ENCODE measurements at places on chromosomes 6 and 20. TPM values are rescaled to one million over a fixed set of nuclear protein-coding genes. Genes with fewer than 3 reads are reported as not detected.

- no peak for DNase-seq
Measured at GRCh38 chr20:36128463-36129159, 25.9 kb upstream of the EPB41L1 start.

DNA sequence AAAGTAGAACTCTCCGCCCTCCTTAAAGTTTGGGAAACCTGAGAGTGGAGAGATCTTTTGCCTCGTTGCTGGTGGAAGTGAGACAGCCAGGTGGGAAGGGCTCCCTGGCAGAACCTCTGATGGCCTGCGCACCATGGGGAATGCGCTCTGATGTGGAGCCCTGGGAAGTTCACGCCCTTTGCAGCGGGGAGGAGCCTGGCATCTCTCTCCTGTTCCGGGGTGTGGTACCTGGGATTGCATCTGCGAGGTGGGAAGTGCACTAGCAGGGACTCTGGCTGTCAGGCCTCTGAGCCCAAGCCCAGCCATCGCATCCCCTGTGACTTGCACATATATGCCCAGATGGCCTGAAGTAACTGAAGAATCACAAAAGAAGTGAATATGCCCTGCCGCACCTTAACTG is 159.8 kb downstream of the AKAP7 start:
- no peak for DNase-seq

GRCh38 chr6:130848945-130849344 is 21.7 kb downstream of the SMLR1 start:
- no peak for DNase-seq

Gene MLN
- not detected for total RNA-seq

Gene TBX18
- 81.0 TPM for total RNA-seq

DNA sequence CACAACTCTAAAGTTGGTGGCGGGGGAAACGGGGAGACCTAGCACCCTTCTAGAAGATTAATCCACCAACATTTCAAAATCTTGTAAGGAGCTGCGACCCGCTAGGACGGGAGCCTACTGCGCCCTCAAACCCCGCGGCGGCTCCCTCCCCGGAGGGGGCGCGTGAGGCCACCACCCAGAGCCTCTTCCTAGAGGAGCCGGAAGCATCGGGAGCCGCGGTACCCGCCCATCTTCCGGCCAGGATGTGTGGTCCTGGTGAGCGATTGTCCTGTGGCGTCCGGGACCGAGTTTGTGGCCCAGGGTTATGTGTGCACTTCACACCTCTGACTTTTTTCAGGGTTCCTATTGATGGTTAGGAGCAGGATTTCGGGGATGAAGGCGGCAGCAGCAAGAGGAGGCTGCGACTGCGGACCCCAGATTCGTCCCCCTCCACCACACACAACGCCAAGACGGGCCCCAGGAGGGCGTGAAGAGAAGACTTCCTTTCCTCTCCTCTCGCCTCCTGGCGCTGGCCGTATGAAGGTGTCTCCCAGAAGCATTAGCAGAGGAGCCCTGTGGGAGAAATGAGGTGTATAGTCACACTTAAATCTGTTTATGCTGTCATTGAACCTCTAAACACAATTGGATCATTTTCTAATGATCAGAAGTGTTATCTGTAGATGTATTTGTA is 10.7 kb downstream of the ZNF165 start:
- no peak for DNase-seq

Data from ascending aorta (tissue), 2 donors.